ENCODE measurements at places on chromosomes 5 and 9. TPM values are rescaled to one million over a fixed set of nuclear protein-coding genes. Genes with fewer than 3 reads are reported as not detected.

DNA sequence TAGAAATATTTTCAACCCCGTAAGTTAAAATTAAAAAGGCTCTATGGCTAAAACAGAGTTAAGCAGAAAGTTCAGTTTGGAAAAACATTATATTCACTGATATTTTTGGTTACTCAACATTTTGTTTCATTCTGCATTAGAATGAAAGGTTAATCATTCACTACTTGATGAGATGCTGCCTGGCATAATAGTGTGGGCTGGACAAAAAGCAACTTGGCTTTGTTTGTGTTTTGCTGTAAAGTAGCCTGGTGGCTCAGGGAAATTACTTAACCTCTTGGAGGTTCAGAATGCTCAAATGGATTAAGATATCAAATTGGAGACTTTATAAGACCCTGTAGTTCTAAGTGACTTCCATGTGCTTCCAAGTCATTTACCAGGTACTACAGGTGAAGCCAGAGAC, 367.4 kb upstream of the TRPC7 start:
- no peak overlapping the region for H3K27ac ChIP-seq
- no peak for DNase-seq
- no peaks in the 10 kb centered on the region for H3K27me3 ChIP-seq
- H3K36me3 ChIP-seq = no peaks in the 10 kb centered on the region
- H3K4me1 ChIP-seq = no peaks in the 10 kb centered on the region
- no peak overlapping the region for H3K4me3 ChIP-seq

GRCh38 chr5:73985145-73985544, 359.1 kb downstream of the ARHGEF28 start:
- no peaks in the 10 kb centered on the region for H3K4me1 ChIP-seq
- no peak overlapping the region for H3K4me3 ChIP-seq
- H3K36me3 ChIP-seq = no peaks in the 10 kb centered on the region
- H3K27ac ChIP-seq = no peak overlapping the region
- no peaks in the 10 kb centered on the region for H3K27me3 ChIP-seq

DNA sequence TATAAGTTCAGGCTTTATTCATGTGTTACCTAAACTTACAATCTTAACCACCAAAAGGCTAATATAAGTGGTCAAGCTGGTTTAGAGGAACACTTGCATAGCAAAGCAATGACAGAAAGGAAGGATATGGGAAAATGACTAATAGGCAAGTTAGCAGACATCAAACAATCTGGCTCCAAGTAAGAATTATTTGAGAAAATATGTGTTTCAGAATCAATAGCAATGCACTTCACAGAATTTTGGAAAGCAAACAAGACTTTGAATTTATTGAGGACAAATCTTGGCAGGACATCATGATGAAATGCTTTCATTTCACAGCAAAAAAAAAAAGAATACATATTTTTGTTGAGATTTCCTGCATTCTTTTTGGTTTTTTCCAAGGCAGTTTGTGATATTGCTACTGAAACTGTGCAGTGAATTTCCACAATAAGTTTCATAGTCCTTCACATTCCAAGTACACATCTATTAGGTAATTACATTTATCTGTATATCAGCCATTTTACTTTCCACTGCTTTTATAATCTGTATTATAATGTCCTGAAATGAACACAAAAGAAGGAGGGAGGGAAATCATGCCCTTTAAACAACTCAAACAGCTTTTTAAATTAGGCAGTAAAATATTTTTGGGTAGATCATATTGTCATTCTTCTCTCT, 417.9 kb downstream of the NR2F1-AS1 start:
- H3K4me1 ChIP-seq = peaks cover 11% of the 10 kb centered on the region
- no peaks in the 10 kb centered on the region for H3K36me3 ChIP-seq
- H3K27ac ChIP-seq = no peak overlapping the region
- DNase-seq = no peak

- no peaks in the 10 kb centered on the region for H3K36me3 ChIP-seq
- H3K4me1 ChIP-seq = peaks cover 9% of the 10 kb centered on the region
- no peaks in the 10 kb centered on the region for H3K27me3 ChIP-seq
- no peak overlapping the region for H3K27ac ChIP-seq
- H3K4me3 ChIP-seq = no peak overlapping the region
Measured at GRCh38 chr5:96691503-96692303, 29.5 kb downstream of the CAST start.

GRM6 gene
- total RNA-seq = not detected

GRCh38 chr5:95178046-95178651, 106.7 kb downstream of the MCTP1 start:
- no peaks in the 10 kb centered on the region for H3K27me3 ChIP-seq
- no peaks in the 10 kb centered on the region for H3K4me1 ChIP-seq
- DNase-seq = no peak
- no peaks in the 10 kb centered on the region for H3K36me3 ChIP-seq
- H3K27ac ChIP-seq = no peak overlapping the region

DNA sequence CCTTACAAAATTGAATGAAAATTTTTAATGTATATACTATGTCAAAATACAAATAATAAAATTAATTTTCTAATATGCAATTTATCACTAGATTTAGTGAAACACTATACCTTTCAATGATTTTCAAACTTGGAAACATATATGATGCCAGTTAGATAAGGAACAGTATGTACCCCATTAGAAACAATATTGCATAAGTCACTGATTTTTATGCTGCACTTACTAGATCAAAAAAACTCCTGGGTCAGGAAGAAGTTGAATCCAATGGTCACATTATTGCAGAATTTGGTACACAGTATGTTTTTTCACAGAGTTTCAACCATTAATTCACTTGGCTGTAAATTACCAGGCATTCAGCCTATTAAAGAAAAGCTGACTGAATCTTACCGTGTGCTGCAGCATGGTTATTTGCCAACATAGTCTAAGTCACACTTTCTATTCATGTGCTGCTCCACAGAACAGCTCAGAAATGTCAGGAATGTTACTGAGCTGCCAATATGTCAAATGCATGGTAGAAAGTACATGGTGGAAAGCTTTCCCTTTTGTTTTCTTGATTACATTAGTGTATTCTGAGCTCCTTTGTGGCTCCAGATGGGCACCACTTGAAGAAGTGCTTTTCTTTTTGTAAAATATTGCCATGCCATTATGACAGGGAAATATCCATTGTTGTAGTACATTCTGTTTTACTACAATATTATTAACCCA, 9.9 kb upstream of the PRR16 start:
- H3K27ac ChIP-seq = no peak overlapping the region
- H3K36me3 ChIP-seq = no peaks in the 10 kb centered on the region
- H3K27me3 ChIP-seq = no peaks in the 10 kb centered on the region
- H3K4me1 ChIP-seq = no peaks in the 10 kb centered on the region
- no peak overlapping the region for H3K4me3 ChIP-seq
- DNase-seq = peak; percentile 11

DNA sequence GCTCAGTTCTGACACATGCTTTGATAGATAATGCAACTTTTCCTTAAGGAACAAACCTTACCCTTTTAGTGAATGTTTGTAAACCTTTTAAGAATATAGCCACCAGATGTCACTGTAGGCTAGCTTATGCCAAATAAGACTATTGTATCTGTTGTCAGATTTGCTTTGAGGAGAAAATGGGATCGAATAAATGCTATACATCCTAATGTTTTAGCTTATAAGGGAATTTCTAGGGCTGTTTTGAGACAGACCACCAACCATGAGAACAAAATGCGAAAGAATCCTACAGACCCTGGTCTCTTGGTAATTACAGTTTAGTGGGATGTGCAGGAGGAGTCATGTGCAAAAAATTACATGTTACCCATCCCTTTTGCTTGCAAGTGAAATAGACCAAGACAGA, 127.6 kb upstream of the NMUR2 start:
- H3K36me3 ChIP-seq = no peaks in the 10 kb centered on the region
- no peak for DNase-seq
- no peaks in the 10 kb centered on the region for H3K27me3 ChIP-seq
